ENCODE measurements at places on chromosomes 5 and 9.

GRCh38 chr5:67292201-67292940 is 95.8 kb upstream of the CD180 start:
- no peak for DNase-seq

DNA sequence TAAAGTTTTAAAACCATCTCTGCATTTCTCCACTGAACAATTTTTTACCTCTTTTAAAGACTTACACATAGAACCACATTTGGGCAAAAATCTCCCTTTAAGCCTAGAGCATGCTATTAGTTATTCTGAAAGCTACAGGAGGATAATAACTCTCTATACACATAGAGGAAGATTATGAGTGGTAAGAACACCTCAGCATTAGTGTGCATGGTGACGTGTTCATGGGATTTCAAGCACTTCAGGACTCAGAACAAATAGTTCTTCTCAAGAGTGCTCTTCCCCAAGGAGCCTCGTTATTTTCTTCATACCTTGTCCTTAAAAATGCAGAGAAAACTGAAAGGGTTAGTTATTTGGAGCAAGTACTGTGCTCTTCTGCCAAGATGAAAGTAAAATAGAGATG is 256.9 kb upstream of the TUSC1 start:
- peak; percentile 22 for DNase-seq

DNA sequence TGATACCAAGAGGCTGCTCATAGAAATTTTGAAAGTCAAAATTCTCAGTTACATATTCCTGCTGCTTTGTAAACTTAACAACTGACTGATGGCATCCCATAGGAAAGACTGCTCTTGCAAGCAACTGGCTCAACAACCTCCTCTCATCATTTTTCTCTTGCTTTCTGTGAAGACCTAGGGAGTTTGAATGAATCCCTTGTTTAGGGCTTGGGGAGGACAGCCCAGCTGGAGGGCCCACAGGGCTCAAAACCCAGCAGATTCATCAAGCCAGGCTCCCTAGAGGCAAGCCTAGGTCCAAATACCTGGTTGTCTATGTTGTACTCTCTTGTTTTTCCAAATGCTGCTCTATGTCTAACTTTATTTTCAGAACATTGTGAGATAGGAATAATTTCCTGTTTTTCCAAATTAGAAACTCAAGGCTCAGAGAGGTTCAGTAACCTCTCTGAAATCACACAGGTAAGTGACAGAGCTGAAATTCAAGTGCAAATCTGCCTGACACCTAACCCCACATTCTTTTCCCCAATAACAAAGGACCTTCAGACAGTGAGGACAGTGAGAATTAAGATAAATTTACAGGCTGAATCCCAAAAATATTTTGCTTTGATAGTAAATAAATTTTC is 558.9 kb upstream of the KLF4 start:
- no peak for DNase-seq

GRCh38 chr9:135908093-135908753 is 877 bp upstream of the CAMSAP1 start:
- DNase-seq: no peak

DNA sequence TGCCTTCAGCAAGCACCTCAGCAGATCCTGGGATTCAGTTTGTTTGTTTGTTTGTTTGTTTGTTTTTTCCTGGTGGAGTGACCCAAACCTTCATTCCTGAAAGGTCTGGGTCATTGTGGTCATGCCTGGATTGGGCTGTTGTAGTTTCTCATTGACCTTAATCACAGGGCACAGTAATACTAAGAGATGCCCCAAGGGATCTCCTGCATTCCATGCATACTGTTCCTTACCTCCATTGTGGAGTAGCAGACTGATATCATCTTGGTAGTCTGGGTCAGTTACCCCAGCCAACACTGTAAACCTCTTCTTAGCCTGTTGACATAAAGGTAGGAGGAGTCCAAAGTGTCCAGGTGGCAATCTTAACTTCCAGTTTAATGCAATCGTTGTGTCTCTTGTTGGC is 1466.7 kb upstream of the CDH9 start:
- DNase-seq: no peak

GRCh38 chr5:93899026-93899600 is 157.7 kb upstream of the POU5F2 start:
- no peak for DNase-seq

DNA sequence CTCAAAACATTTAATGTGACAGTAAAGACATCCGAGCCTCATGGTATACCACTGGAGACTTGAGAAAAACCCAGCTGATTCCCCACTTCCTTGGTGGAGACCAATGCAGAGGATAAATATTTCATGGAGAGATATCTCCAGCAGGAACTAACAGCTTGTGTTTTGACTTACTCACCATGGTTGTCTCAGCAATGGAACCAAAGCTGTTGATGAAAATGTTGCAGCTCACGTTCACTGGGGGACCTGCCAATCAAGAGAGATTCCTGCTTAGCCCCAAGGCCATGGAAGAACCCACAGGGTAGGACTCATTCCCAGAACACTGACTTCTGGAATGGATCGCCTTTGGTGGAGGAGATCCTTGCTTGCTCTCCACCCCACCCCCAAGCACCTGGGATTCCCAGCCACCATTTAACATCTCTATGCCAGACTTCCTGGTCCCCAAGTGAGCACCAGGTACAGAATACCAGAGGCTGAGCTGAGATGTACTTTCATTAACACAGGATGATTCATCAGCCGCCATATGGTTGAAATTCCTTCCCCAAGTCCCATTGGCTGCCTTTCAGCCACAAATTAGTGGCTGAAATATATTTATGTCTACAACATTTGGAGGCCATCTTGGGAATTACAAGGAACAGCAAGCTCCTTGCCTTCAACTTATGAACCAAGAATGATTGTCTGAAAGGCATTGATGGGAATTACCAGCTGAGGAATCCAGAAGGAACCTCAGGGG is 37.9 kb downstream of the GLRA1 start:
- peak; percentile 9 for DNase-seq

DNA sequence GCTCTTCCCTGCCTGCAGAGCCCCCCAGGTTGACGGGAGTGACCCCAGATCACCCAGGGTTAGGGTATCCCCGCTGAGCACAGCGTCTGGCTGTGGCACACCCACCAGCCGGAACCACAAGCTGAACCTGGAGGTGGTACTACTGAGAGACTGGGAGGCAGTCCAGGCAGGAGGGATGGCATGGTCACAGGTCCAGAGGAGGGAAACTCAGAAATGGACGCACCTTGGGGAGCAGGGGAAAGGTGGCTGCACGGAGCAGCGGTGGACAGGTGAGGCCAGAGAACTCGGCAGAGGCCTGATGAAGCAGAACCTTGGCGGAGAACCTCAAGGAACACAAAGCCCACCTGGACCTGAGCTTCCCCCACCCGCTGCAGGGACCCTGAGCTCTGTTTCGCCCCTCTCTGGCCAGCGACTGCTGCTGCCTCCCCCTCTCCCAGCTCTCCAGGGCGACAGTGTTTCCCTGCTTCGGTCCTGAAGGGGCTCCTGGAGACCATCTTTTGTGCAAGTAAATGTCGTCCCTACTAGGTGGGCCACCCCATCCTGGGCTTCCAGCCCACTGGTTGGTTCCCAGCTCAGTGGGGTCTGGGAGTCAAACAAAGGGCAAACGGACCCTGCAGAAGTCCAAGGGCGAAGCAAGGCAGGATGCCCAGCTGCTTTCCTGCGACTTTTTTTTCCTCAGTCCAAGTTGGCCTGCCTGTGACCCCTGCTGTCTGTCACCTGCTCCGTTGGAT is 845 bp downstream of the ADGRD2 start:
- DNase-seq: no peak

- no peak for DNase-seq
Observed at GRCh38 chr5:88033191-88033590, 235.5 kb downstream of the TMEM161B start.

- no peak for DNase-seq
Observed at GRCh38 chr9:81822301-81822865, 105.8 kb upstream of the SPATA31D4 start.

- no peak for DNase-seq
Observed at GRCh38 chr9:87883990-87884389, 1.3 kb downstream of the SPATA31E1 start.

- peak; percentile 77 for DNase-seq
Observed at GRCh38 chr5:158725297-158725851, 374.3 kb downstream of the EBF1 start.

GRCh38 chr9:37369671-37370070 is 52.8 kb upstream of the GRHPR start:
- DNase-seq: no peak

- DNase-seq: no peak
Observed at GRCh38 chr5:133523961-133524586, 88.3 kb downstream of the FSTL4 start.

GRCh38 chr5:127410959-127411358 is 106.5 kb upstream of the PRRC1 start:
- DNase-seq: no peak

DNA sequence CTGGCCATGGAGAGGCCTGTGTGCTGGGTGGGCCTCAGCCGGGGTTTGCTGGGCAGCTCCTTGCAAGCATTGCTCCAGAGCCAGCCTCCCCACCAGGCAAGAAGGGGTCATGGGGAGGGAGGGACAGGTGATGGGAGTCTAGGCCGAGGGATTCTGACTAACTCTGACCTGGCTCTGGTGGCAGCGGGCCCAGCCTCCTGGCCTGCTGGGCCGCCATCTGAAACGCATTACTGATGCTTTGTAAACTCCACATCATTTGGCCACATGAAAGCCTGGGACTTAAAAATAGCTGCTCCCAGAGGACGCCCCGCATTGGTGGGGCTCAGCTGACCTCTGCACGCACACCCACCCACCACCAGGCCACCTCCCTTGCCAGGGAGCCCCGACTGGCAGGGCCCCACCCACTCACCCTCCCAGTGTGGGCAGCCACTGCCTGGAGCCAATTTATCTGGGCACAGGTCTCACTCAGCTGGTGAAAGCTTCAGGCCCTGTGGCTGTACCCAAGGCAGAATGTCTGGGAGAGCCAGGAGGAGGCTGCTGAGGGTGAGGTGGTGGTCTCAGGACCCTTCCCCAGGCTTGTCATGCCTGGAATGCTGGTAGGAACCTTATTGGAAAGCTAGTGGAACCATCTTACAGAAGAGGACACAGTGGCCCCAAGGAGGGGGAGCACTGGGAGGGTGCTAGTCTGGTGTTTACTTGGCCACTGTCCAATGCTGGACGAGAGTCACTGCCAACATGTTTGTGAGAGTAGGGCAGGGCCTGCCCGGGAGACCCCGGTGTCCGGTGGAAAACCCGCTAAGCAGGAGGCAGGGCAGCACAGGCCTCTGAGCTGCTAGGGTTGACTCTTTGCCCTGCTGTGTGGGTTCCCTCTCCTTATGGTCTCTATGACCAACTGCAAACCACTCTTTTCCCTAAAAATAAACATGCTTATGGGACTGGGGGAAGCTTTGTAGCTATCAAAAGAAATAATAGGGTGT is 10.8 kb downstream of the TCF7 start:
- DNase-seq: peak; percentile 95

- no peak for DNase-seq
Observed at GRCh38 chr5:10645671-10646070, 81.8 kb downstream of the ANKRD33B start.

GRCh38 chr5:129687941-129688340 is 60.0 kb upstream of the MINAR2 start:
- DNase-seq: no peak

DNA sequence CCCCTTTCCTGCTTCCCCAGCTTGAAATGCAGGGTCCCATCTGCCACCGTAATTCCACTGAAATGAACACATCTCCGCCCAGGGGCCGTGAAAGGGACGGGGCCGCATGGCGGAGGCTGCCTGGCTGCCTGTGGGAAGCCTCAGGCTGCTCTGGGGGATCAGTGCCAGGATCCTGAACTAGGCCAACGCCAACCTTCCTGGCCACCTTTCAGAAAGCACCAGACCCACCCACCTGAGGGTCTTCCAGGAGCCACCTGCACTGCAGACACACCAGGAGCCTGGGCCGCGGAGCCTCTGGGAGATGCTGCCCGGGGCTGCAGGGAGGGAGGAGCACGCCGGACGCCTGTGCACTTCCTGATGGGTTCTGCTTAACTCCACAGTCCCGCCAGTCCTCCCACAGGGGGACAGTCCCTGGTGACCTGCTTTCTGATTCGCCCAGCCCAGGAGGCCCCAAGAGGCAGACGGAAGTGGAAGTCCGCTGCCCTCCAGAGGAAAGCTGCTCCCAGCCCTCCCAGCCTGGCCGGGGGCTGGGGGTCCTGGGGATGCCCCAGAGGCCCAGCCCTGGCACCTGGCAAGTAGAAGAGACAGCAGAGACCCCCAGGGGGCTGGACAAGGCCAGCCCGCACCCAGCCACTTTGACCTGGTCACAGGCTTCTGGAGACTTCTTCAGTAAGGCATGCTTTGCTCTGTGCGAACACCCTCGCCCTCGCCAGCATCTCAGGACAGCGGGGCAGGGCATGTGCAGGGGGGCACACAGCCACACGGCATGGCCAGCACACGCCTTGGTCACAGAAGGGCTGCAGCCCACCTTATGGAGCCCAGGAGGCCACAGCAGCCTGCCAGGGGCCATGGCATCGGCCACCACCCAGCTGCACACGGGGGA is at the start of gene CARD9:
Gene CARD9 (minus strand): TSS at position 370 of the 883 bp plus-strand sequence. CDS start 1,591 bp downstream, outside the sequence.
- DNase-seq: no peak

- DNase-seq: peak; percentile 97
Observed at GRCh38 chr5:156096259-156096658, 230.7 kb upstream of the SGCD start.

DNA sequence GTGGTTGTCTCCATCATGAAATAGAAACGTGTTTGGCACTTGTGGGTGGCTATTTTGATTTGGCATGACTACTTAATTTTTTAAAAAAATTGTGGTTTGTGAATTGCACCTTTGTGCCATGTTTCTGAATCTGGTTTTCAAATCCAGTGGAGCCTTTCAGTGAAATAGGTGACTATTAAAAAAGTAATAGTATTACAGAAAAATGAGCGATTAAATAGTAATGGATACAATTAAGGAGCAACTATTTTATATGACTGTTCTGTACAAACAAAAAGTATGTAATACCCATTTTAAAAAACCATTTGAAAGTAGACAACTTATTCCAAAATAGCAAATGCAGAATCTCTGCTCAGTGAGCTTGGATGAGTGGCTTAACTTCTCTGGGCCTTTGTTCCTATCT is 3.0 kb downstream of the SOWAHA start:
- no peak for DNase-seq

DNA sequence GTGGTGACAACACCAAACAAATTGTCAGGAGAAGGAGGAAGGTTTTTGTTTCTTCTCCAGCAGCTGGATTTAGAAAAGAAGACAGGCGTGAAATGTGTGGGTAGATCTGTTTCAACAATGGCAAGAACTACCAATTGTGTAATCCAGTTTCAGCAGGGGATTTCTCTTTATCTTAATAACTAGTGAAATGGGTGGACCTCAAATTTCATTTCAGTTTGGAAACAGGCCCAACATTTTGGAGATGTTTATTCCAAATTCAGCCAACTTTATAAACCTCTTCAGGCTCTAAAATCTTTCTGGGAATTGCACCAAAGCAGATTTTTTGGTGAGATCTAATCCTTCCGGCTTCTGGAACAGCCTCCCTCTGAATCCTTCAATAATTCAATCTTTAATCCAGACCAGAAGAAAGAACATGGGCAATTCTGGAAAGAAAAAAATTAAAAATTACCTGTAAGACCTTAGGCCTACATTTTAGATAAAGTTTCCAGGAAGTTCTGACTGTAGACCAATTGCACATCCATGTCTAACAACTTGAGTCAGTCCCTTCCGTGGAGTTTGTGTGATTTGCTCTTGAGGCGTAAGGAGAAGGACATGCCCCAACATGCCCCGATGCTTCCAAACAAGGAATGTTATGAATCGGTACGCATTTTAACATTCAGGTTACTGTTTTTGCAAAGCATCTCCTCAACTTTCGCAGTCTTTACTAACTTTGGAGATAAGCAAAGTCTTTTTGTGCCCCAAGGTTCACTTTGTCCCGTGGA is 423.6 kb downstream of the IRX1 start:
- DNase-seq: peak; percentile 63
